Psoas muscle (tissue), 8 donors: ENCODE measurements at places on chromosomes 7 and 10. TPM values are rescaled to one million over a fixed set of nuclear protein-coding genes. Genes with fewer than 3 reads are reported as not detected.

- no peaks in the 10 kb centered on the region for H3K36me3 ChIP-seq
- peak overlapping the region; percentile 62 for H3K4me3 ChIP-seq
- H3K27ac ChIP-seq, result no peak overlapping the region
- no peak for DNase-seq
These were observed 40.7 kb upstream of the SDK1 start for GRCh38 chr7:3260401-3260715.

IL6 gene
- polyA plus RNA-seq, result 0.51 TPM

- DNase-seq, result peak; percentile 43
- no peaks in the 10 kb centered on the region for H3K36me3 ChIP-seq
- peak within 1 kb of the TSS; percentile 56 for H3K4me3 ChIP-seq
- peaks cover 57% of the 10 kb centered on the region for H3K27me3 ChIP-seq
- H3K4me1 ChIP-seq, result peaks cover 5% of the 10 kb centered on the region
These were observed at the start of gene FFAR4 for GRCh38 chr10:93566435-93567276. TSS of gene FFAR4 (plus strand) at chr10:93566665. CDS start at chr10:93566721, 56 bp downstream.

COPG2 gene
- 12.1 TPM for polyA plus RNA-seq

- no peak overlapping the region for H3K4me3 ChIP-seq
- no peak overlapping the region for H3K27ac ChIP-seq
- H3K4me1 ChIP-seq, result no peaks in the 10 kb centered on the region
- H3K36me3 ChIP-seq, result no peaks in the 10 kb centered on the region
- DNase-seq, result no peak
These were observed 65.8 kb downstream of the MINDY4 start for GRCh38 chr7:30836991-30837390.

OR2A12 gene
- polyA plus RNA-seq, result not detected

GRCh38 chr10:43208147-43209073, 58.5 kb downstream of the RASGEF1A start:
- peak; percentile 6 for DNase-seq
- H3K27me3 ChIP-seq, result no peaks in the 10 kb centered on the region

GRCh38 chr10:54139819-54140428, 661.1 kb downstream of the PCDH15 start:
- no peak overlapping the region for H3K4me3 ChIP-seq
- no peaks in the 10 kb centered on the region for H3K4me1 ChIP-seq
- no peak overlapping the region for H3K27ac ChIP-seq

GRCh38 chr7:124747072-124747471, 18.5 kb downstream of the GPR37 start:
- no peaks in the 10 kb centered on the region for H3K36me3 ChIP-seq
- DNase-seq, result no peak
- H3K27me3 ChIP-seq, result no peaks in the 10 kb centered on the region
- no peak overlapping the region for H3K4me3 ChIP-seq
- H3K4me1 ChIP-seq, result no peaks in the 10 kb centered on the region
- H3K27ac ChIP-seq, result no peak overlapping the region

CUBN gene
- 0.12 TPM for polyA plus RNA-seq

COBL gene
- polyA plus RNA-seq, result 115 TPM

ZNF365 gene
- 0.10 TPM for polyA plus RNA-seq
